Kidney epithelial cell (primary cell): ENCODE measurements at places on chromosomes 12 and 14. TPM values are rescaled to one million over a fixed set of nuclear protein-coding genes. Genes with fewer than 3 reads are reported as not detected.

DNA sequence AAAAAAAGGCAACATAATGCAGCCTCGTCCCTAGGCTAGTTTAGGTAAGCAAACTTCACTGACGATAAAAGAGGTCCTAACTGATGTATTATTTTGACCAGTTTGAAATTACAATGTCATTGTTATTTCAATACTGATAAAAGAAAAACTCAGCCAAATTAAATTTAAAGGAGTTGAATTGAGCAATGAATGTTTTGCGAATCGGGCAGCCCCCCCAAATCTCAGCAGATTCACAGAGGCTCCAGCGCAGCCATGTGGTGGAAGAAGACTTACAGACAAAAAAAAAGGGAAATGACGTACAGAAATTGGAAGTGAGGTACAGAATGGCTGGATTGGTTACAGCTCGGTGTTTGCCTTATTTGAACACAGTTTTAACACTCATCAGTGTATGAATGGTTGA, 8.2 kb upstream of the LDHB start:
- DNase-seq: no peak

- no peak for DNase-seq
Measured at GRCh38 chr14:20688167-20688839, at the start of gene ANG. ANG (plus strand) TSS chr14:20688764; CDS start chr14:20693565, 4,801 bp downstream.

DNA sequence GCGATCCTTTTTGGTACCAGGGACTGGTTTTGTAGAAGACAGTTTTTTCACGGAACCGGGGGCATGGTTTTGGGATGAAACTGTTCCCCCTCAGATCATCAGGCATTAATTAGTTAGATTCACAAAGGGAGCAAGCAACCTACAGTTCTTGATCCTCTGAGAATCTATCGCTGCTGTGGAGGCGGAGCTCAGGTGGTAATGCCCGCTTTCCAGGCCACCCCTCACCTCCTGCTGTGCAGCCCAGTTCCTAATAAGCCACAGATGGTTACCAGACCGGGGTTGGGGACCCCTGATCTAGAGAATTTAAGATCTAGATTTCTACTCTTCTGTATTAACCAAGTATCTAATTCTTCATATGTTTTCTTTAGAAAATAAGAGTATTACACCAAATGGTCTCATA, 4.8 kb downstream of the ARHGAP5 start:
- DNase-seq: no peak

DNA sequence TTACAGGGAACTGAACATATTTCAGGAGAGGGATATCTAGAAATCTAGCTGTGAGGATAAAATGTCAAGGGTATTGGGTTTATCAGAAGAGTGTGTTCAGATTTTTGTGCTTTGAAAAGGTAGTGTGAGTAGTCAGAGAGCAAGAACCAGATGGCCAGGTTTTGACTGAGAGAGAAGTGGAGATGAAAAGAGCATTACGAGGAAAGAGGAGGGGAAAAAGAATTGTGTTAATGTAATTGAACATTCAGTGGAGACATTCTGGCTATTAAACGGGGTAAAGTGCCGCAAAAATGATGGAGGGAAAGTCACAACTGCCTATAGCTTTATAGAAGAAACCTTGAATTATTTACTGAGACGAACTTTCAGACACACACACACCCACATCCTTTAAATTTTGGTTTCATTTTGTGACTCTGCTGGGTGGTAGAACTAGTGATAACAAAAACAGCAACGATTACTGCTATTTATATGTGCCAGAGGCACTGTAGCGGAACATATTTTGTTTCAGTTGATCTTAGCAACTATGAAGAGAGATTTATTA, 213.6 kb downstream of the ERC1 start:
- DNase-seq: no peak

GRCh38 chr14:94337274-94337673, 14.1 kb upstream of the SERPINA6 start:
- DNase-seq: no peak

DNA sequence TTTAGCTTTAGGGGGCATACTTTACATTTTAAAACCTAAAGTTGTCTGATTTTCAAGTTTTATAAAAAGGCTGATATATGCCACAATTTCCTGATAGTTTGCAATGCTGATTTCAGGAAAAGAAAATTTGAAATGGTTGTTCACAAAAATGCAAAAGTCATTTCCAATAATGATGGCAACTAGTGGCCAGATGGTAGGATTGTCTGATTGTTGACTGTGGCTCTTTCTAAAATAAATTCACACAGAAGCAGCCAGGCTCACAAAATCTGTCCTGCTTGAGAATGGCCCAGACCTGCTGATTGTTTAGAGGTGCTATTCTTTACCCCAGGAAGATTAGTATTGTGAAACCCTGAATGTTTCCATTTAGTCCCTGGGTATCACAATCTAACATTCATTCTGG, 220.3 kb downstream of the NELL2 start:
- no peak for DNase-seq

DNA sequence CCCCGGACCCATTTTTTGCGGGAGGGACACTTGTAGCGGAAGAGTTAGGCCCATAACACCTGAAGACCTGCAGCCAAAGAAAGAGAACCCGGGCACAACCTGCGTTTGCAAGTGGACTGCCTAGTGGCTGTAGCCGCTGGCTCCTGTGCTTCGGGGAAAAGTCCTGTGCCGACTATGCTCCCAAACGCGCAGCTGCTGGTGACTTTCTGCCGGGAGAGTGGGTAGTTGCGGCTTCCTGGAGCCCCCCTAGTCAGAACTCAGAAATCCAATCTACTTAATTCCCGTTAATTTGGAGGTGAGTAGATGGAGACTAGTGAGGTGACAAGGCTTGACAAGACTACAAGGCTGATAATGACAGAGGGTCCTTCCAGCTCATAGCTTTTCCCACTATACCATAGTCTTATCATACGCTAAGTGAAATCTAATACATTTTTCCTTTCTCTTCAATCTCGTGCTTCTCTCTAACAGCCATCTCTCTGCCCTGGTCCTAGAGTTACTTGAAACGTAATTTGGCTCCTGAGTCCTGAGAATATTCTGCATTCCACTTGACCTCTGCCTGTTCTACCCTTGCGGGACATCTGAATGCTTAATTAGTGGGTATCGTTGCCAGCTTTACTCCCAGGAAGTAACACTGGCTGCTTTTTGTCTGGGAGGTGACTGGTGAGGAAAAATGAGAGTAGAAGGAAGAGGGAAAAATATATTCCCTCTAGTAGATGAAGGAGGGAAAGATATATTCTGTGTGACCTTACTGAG, 556 bp downstream of the MTHFD1 start:
- DNase-seq: no peak

The SSTR1 gene
- total RNA-seq: 0.21 and 0.67 TPM in 2 replicates

The FOXG1 gene
- total RNA-seq: 0.17 TPM in 1 of 2 replicates, not detected in the other

DNA sequence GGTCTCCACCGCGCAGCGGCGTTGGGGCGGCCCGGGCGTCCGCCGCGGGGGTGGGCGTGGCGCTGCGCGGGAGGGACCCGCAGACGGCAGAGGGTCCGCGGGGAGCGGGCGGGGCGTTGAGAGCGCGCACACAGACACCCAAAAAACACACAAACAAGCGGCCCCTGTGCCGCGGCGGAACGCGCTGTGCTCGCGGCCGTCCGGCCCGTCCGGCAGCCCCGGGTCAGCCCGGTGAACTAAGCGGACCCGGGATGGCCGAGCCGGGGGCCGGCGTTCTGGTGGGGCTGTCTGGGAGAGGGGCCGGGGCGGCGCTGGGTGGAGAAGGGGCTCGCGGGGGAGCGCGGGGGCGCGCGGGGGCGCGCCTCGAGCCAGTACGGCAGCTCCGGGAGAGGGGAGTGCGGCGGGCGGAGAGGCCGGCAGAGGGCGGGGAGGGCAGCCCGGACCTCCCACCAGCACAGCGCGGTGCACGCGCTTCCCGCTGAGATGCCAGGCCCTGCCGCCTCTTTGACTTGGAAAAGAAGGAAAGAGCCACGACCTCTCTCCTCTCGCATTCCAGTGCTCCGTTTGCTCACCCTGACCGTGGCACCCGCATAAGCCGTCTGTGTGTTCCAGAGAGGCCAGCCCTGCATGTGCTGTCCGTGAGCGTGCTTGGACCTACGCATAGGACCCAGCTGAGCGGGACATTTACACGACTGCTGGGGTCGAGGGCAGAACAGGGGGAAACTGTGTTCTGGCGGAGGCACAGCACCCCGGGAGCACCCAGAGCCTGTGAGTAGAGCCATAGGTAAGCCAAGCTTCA, 10.3 kb downstream of the SLC6A12 start:
- DNase-seq: no peak

The FAM186B gene
- 0.14 and 0.21 TPM in 2 replicates for total RNA-seq

The PSMC6 gene
- total RNA-seq: 61.1 and 98.2 TPM in 2 replicates

The BICDL1 gene
- total RNA-seq: 7.9 and 9.2 TPM in 2 replicates

DNA sequence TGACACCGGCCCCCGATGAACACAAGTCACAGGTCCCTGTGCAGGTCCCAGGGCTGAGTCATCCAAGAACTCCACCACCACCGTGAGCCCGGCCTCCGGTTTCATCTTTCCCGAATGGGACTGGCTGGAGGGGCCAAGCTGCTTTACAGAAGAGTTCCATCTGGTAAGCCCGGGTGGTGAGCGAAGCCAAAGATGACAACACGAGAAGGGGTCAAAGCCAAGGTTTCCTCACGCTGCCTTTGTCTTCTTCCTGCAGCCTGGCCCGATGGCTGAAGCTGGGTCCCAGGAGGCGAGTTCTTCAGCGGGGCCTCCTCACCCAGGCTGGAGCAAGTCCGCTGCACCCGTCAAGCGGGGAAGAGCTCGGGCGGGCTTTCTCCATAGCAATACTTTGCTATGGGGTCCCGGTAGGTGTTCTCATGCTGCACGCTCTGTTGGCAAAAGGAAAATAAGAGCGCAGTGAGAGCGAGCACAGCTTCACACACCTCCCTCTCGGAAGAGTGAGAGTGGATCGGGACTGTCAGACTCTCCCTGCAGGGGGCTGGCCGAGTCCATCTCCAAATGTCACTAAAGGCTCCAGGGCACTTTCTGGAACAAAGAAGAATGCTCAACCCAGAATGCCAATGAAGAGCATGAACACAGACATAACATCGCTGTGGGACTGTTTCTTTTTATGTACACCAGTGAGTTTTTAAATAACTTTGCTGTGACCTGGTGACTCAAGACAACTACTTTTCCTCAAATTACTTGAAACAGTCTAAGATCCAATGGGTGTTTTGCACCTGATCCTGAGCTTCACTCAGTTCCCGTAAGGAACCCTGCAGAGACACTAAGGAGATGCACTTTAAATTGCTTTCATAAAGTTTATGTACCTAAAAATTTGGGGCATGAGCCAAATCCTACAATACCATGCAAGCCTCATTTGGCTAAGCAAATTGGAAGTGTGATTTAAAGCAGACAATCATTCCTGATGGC, 20.1 kb downstream of the SPRING1 start:
- no peak for DNase-seq

The KRT2 gene
- not detected in 2 replicates for total RNA-seq

The PPM1H gene
- total RNA-seq: 20.3 and 21.6 TPM in 2 replicates

- no peak for DNase-seq
Measured at GRCh38 chr14:68320495-68320894, 472.4 kb downstream of the ZFP36L1 start.

DNA sequence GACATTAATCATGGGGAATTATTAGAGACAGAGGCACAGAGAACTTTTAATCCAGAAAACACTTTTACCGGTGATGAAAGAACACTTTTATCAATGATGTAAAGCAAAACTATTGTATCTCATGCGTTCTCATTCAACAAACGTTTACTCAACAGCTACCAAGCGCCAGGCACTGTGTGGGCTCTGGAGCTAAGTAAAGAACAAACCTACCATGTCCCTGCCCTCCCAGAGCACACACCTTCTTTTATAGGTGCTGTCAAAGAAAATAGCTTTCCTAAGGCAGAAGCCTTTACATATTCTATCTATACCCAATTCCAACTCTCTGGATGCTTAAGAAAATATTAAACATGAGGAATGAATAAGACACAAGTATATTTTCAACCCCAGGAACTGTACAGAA, 91.1 kb downstream of the FOXN3 start:
- DNase-seq: no peak

DNA sequence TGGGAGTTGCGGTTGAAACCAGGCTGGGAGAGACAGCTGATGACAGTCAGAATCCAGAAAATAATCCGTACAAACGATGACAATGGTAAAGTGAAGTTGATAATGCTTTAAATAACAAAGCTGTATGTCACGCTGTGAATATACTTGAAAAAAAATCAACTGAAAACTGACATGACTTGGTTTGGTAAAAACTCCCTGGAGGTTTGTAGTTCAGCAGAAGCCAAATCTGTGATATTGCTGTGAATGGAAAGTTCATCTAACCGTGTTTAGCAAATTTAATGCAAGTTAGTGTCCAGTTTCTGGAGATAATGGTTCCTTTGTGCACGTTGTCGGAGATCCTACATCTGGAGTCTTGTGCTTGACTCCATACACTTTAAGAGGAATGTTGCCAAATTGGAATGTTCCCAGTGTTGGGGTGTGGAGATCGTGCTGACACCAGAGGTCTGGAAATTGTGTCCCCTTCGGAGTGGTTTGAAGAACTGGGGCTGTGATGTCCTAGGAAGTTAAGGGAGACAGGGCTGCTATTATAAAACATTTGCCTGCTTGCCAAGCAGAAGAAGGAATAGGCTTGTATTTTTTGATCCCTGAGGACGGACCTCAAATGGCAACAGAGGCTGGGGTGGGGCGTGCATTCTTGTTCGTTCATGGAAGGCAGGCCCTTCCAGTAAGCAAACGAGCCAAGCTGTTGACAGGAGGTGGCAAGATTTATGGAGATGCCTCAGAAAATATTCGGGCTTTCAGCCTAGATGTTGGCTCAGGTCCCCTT, 30.6 kb downstream of the PPFIBP1 start:
- DNase-seq: no peak

- DNase-seq: no peak
Measured at GRCh38 chr12:110537605-110538409, 35.7 kb downstream of the RAD9B start.

The CALM1 gene
- 293 and 328 TPM in 2 replicates for total RNA-seq

The CACNA1C gene
- 0.55 and 1.3 TPM in 2 replicates for total RNA-seq

GRCh38 chr14:60196291-60196690, 31.1 kb upstream of the DHRS7 start:
- DNase-seq: no peak

The GALNT4 gene
- 4.0 and 4.1 TPM in 2 replicates for total RNA-seq

DNA sequence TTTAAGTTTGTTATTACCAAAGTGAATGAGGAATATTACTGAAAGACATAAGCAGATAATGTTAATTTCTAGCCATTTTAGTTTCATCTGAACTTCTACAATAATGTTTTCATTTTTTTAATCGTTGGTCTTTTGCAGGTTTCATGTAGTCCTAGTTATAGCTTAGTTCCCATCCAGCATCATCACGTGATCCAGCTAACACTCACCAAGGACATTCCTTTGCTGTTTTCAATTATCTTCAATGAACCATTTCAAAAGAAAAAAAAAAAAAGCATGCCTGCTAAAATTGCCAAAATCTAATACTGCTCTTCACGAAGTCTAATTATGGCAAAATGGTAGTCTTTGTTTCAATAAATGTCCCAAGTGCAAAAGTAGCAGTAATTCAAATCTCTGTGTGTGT, 187.7 kb upstream of the ATXN7L3B start:
- DNase-seq: no peak
